ENCODE measurements at places on chromosomes 2 and 18. TPM values are rescaled to one million over a fixed set of nuclear protein-coding genes. Genes with fewer than 3 reads are reported as not detected.

The TWSG1 gene
- 10.7 TPM for total RNA-seq

GRCh38 chr2:234426616-234427015, 70.3 kb downstream of the ARL4C start:
- no peak for DNase-seq

GRCh38 chr2:187541086-187542085, 12.8 kb downstream of the TFPI start:
- no peak for DNase-seq

DNA sequence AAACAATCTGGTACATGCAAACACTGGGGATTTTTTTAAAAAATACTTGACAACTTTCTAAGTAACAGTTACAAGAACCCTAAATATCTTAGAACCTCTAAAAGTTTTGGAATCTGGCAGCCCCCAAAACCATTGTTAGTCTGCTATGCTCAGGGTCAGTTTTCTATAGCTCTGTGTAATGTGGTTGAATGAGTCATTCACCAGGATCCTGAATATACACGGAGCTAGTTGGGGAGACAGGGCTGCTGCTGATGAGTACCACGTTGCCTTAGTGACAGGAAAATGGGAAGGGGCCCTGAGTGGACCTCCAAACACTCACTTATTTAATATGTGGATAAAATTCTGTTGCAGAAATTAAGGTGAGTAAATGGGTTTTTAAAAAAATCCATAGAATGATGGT, 36.9 kb upstream of the TANC1 start:
- DNase-seq: no peak

DNA sequence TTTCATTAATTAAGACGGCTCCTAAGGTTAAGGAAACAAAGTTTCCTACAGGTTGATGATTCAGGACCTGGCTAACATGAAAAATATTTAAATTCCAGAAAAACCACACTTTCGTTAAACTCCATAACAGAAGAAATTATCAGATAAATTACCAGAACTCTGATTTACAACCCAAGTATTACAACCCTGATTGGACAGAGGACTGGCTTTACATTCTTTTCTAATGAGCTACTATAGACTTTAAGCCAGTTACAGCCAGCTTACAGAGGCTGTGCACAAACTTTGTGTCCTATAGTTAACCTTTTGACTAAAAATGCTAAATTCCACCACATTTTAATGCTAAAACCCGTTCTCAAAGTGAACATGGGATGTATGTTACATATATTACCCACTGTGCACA, 458.6 kb downstream of the KCNJ3 start:
- no peak for DNase-seq
